ENCODE measurements at places on chromosomes 16 and 17.

- no peak for DNase-seq
These were observed 10.2 kb downstream of the CYB561 start for GRCh38 chr17:63435681-63436522.

DNA sequence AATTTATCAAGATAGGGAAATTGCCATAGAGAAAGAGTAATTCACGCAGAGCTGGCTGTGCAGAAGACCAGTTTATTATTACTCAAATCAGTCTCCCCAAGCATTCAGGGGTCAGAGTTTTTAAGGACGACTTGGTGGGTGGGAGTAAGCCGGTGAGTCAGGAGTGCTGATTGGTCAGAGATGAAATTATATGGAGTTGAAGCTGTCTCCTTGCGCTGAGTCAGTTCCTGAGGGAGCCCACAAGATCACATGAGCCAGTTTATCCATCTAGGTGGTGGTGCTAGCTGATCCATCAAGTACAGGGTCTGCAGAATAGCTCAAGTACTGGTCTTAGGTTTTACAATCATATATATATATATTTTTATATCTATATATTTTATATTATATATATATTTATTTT, 6.0 kb upstream of the AQP8 start:
- no peak for DNase-seq

- no peak for DNase-seq
These were observed 3.3 kb downstream of the XYLT2 start for GRCh38 chr17:50349243-50349600.

- no peak for DNase-seq
These were observed 7.8 kb upstream of the ADGRG1 start for GRCh38 chr16:57620335-57621231.

DNA sequence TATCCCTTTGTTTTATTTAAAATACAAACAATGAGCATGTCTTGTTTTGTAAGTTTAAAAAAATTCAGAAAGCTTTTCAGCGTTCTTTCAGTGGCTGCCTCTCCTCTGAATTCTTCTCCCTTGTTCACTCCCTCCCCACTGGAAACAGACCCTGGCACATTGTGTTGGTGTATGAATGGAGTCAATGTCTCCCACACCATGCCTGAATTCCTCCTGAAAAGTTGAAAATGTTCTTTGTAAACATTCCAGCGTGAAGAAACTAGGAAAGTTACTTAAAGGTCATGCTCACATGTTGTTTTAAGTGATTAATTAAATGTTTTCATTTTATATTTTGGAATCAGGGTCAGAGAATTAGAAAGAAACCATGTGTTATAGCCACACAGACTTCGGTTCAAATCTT, 136.9 kb upstream of the DYNLRB2 start:
- DNase-seq = no peak

- DNase-seq = no peak
These were observed 9.5 kb downstream of the WWP2 start for GRCh38 chr16:69771651-69771967.

- DNase-seq = no peak
These were observed 15.9 kb upstream of the FASN start for GRCh38 chr17:82113941-82114340.

GRCh38 chr16:48129926-48130325, 25.9 kb downstream of the ABCC12 start:
- no peak for DNase-seq

- DNase-seq = no peak
These were observed 7.3 kb downstream of the ENDOV start for GRCh38 chr17:80422276-80422675.

DNA sequence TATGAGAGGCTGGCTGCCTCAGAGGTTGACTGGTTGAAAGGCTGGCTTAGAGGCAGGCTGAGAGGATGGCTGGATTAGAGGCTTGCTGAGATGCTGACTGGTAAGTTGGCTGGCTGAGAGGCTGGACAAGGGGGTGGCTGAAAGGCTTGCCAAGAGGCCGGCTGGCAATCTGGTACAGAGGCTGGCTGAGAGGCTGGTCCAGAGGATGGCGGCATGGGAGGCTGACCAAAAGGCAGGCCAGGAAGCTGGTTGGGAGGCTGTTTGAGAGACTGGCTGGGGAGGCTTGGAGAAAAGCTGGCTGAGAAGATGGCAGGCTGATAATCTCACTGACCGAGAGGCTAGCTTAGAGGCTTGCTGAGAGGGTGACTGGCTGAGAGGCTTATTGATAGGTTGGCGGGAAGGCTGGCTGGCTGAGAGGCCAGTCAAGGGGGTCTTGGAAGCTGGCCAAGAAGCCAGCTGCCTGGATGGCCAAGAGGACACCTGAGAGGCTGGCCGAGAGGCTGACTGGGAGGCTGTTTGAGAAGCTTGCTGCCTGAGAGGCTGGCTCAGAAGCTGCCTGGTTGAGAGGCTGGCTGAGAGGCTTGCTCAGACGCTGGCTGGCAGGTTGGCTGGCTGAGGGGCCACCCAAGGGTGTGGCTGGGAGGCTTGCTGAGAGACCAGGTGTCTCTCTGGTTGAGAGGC, 34.2 kb upstream of the ACSM2B start:
- DNase-seq = no peak

GRCh38 chr17:40031706-40032105, 16.5 kb downstream of the CSF3 start:
- DNase-seq = no peak

DNA sequence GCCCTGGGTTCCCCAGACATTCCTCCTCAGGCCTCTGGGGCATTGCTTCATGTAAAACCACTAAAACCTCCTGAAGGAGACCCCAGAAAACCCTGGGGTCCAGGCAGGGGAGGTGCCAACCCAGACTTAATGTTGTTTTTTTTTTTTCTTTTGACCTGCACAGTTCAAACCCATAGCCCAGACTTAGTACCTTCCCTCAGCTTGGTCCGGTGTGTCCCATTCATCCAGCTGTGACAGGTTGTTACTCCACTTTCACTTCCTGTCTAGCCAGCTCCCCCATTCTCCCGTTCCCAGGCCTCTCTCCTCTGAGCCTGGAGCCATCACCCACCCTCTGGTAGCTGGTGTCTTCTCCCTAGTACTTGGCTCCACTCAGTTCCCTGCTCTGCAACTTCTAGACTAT, 4.8 kb downstream of the CDR2L start:
- no peak for DNase-seq

GRCh38 chr17:52410781-52411180, 252.3 kb upstream of the CA10 start:
- DNase-seq = no peak

DNA sequence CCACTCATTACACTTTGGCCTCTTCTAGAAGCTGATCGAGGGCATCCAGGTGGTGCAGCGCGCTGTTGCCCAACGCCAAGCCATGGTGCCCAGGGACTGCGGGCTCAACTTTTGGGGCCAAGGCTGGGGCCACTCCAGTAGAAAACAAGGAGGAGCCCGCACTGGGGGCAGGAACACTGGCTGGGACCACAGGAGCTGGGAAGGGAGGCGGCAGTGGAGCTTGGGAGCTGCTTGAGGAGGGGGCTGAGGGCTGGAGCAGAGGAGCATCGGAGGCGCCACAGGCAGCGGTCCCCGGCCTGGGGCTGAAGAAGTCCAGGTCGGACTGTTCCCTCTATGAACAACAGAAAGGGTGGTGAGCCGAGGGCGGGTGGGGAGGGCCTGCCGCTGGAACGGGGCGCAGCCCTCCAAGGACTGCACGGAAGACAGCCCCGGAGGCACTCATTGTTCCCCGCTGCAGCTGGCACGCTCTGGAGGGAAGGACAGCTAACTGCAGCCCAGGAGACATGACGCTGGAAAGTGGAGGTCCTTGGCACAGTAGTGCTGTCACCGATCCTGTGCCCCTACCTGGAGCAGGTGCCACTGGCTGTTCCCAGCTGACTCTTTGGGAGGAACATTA, 21.5 kb downstream of the GGA3 start:
- no peak for DNase-seq

DNA sequence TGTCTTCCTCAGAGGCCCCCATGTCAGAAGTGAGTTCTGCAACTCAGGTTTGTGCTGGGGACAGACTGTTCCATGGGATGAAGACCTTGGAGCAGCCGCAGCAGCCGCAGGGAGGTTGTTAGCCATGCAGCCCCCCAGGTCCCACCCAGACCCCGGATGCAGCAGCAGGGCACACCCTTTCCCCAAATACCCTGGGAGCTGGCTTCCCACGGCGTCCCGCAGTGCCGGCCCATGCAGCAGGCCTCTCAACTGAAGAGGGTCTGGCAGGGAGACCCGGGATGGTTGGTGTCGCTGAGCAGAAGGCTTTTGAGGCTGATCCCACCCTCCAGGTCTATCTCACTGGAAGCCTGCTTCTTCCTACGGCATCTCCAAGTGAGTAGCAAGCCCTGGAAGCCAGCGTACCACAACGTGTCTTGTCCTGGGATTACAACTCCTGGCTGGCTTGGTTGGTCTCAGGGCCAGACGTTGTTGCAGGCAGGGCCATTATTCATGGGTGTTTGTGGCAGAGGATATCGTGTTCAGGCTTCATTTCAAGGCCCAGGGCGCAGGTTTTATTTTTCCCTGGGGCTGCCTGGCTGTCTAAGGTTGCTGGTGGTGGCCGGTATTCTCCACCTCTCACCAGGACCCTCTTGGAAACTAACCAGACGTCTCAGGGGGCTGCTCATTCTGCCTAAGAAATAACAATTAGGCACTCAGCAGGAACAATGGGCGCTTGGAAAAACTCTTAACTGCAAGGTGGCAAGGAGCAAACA, 223.2 kb downstream of the C16orf95 start:
- no peak for DNase-seq

DNA sequence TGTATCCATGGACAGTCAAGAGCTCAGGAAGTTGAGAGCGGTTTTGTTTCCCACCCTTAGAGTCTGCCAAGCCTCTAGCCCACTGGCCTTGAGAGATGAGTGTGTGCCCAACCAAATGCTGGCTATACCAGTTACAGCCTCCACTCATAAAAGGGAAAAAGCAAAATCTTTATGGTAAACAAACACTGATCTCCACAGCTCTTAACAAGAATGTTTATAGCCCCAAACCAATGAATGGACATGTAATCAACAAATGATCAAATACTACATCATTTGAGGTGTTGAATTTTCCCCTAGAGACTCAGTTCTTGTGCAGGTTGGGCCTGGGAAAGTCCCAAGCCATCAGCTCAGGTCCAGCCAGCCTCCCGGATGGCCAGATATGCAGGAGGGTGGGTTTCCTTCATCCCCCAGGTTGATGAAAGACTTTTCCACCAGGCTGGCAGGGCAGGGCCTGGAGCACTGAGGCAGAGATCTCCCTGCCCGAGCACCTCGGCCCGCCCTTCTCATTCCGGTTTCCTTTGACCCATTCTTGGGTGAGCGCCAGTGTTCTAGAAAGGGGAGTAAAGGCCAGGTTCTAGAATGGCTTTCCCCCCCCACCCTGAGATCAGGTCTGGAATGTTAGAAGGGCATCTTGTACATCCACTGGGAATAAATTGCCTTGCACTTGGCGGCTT, 3.9 kb upstream of the EFTUD2 start:
- no peak for DNase-seq

GRCh38 chr17:45946841-45947256, 52.2 kb upstream of the STH start:
- DNase-seq = no peak

DNA sequence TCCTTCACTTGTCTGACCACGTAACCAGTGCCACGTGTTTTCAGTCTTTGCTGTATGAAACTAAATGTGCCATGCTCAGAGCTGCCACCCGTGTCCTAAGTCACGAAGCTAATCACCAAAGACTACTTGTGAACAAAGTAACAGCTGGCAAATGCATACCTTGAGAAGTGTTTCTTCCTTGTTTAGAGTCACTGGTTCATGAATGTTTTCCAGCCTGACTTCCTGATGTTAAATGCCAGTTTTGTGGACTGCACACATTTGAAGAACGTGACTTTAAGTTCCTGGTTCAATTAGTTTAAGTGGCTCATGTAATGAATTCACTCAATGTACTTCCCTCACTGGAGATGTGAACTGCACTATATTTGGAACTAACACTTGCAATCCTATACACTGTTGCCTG, 19.9 kb upstream of the KPNB1 start:
- no peak for DNase-seq

- DNase-seq = peak; percentile 19
These were observed 445 bp downstream of the CIAO2B start for GRCh38 chr16:66933776-66934137.

DNA sequence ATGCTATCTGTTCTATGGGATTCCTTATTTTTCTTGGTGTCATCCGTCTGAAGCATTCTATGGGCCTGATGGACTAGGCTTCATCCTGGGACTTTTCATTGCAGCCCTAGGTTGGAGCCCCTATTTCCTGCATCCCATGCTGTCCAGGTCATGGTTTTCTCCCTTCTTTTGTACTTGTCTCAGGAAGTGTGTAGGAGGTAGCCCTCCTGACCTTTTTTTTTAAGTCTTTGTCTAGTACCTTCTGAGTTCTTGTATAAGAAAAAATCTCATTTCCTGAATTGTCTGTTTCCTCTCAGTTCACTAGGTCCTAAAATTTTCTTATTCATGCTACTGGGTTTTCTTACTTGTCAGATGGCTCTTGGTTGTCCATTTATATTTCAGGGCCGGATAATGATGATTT, 6.0 kb downstream of the NDEL1 start:
- no peak for DNase-seq

DNA sequence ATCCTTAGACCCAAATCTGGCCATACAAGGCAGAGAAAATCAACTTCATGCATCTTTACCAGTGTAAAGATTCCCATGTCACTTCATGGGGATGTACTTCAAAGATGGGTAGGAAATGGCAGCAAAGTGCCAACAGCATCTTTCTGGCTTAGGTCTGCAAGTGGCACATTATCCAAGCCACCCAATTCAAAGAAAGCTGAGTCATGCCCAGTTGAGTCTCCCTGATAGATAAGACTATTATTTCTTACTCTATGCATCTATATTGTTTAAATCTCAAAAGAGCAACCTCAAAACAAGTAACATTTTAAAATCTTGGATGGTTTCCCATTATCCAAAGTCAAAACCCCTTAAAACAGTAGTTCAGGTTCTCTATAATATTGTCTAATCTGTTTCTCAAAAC, 61.2 kb upstream of the HSBP1 start:
- no peak for DNase-seq

GRCh38 chr17:19497624-19498023, 36.0 kb upstream of the SLC47A1 start:
- DNase-seq = no peak

- no peak for DNase-seq
These were observed 9.0 kb downstream of the NAT9 start for GRCh38 chr17:74767111-74767516.

GRCh38 chr16:73027685-73028111, 20.2 kb downstream of the ZFHX3 start:
- no peak for DNase-seq

DNA sequence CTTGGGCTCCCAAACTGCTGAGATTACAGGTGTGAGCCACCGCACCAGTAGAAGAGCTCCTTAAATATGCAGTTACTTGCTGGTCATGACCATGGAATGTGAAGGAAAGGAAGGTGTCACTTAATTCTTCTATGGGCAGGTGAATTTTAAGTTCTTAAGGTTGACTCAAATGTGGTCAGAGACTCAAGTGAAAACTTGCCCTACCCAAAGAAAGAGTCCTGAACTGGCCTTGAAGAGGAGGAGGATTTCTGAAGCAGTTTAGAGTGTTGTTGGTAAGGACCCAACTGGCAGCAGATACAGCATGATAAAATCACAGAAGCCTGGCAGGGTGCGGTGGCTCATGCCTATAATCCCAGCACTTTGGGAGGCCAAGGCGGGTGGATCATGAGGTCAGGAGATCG, 29.4 kb downstream of the CHD9 start:
- DNase-seq = no peak

Measured in stimulated activated CD4-positive, alpha-beta T cell treated with anti-CD3 and anti-CD28 coated beads, TNF-alpha, amount 100 ng/mL, for 24 hours (primary cell).